ENCODE measurements at places on chromosomes 16 and 17. TPM values are rescaled to one million over a fixed set of nuclear protein-coding genes. Genes with fewer than 3 reads are reported as not detected.

Gene SNX20
- not detected for total RNA-seq

Gene MYH10
- 21.3 TPM for total RNA-seq

Gene HYDIN
- 0.47 TPM for total RNA-seq

Gene CSH2
- not detected for total RNA-seq

Gene TCF25
- 69.4 TPM for total RNA-seq

Gene KRT33A
- not detected for total RNA-seq

Gene CCL23
- total RNA-seq: not detected

Gene FGF11
- 1.3 TPM for total RNA-seq

Gene NME4
- total RNA-seq: 425 TPM

Gene SCN4A
- 0.18 TPM for total RNA-seq

Gene MYL4
- 0.17 TPM for total RNA-seq

Gene ZNF469
- 11.1 TPM for total RNA-seq

Gene SHBG
- total RNA-seq: 0.64 TPM

Gene MYH13
- total RNA-seq: not detected

Gene VMO1
- total RNA-seq: 1.5 TPM

Gene AOC2
- total RNA-seq: 2.0 TPM

Gene ABCA3
- total RNA-seq: 19.2 TPM

Gene TAT
- 0.06 TPM for total RNA-seq

Gene TM4SF5
- 0.75 TPM for total RNA-seq

Gene MAP2K6
- total RNA-seq: 8.4 TPM

Gene C16orf96
- total RNA-seq: not detected

Gene PLEKHG4
- total RNA-seq: 15.4 TPM

Gene C1QTNF1
- total RNA-seq: 36.0 TPM

Gene LPCAT2
- 5.7 TPM for total RNA-seq

Gene TBC1D3G
- total RNA-seq: 0.07 TPM

Gene LDHD
- total RNA-seq: 1.1 TPM

Gene OTOA
- total RNA-seq: 0.05 TPM

Gene CD68
- 39.7 TPM for total RNA-seq

Gene SCGB1C2
- total RNA-seq: not detected

Gene LGALS9B
- total RNA-seq: not detected

Gene NLRC3
- total RNA-seq: 0.01 TPM

Gene PMFBP1
- total RNA-seq: 0.05 TPM

All from A549 treated with RU486 at 1 μM for 4 hours (cell line).